ENCODE measurements at places on chromosomes 2 and 18. TPM values are rescaled to one million over a fixed set of nuclear protein-coding genes. Genes with fewer than 3 reads are reported as not detected.

DNA sequence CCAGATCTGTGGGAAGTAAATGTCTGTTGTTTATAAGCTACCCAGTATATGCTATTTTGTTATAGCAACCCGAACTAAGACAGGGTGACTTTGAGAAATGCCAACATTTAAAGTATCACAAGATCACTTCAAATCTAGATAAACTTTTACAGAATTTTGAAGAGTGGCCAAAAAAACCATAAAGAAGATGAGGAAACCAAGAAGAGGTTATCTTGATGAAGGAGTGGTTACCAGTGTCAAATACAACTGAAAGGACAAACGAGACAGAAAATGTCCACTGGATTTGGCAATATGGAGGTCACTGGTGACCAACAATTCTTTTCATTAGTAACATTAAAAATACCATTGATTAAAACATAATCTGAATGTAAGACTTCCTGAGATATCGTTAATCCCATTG lies 235.7 kb downstream of the DYM start:
- no peak for DNase-seq

PTPRM gene
- 98.9 TPM for total RNA-seq

- DNase-seq = no peak
These were observed 509.6 kb upstream of the TCF4 start for GRCh38 chr18:56097621-56098020.

ZSWIM2 gene
- not detected for total RNA-seq

SH3BP4 gene
- 52.9 TPM for total RNA-seq

DNA sequence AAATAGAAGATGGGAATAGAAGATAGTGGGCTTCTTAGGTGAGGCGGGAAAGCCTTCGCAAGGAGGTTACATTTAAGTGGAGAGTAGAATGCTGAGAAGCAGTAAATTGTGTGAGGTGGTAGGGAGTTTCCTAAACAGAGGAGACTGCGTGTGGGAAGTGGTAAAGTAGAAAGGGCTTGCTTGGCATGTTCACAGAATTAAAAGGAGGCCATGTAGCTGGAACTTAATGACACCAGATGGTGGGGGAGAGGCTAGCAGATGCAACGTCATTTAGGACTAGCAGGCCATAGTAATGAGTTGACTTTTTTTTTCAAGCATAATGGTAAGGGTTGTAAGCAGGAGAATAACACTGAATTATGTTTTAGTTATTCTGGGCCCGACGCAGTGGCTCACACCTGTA lies 13.0 kb upstream of the RTN4 start:
- no peak for DNase-seq

GRCh38 chr2:12091201-12091806 lies 344.9 kb downstream of the LPIN1 start:
- DNase-seq = no peak

MRPL30 gene
- total RNA-seq = 24.6 TPM

C2orf80 gene
- not detected for total RNA-seq

LCT gene
- not detected for total RNA-seq

CFAP65 gene
- 2.0 TPM for total RNA-seq

DNA sequence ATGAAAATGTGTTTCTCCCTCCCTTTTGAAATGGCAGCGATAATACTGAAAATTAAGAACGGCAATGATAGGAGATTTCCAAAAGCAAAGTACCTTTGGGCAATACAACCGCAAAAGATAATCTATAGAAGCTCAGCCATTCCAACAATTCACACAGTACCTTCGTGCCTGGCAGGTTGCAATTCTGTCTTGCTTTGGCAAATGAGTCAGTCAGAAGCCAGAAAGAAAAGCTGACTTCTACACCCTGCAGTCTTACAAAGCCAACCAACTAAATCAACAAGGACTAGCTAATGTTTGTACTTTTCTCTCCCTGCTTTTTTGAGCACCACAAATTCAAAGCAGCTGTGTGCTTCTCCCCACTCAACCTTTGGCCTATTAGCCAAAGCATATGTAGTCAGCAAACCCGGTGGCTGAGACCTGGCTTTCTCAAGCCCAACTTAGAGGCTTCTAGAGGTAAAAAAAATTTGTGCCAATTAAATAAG lies 25.7 kb upstream of the ID2 start:
- DNase-seq = no peak
